ENCODE measurements at places on chromosomes 7 and 10. TPM values are rescaled to one million over a fixed set of nuclear protein-coding genes. Genes with fewer than 3 reads are reported as not detected.

MGAM2 gene
- 0.20 TPM for total RNA-seq

STAG3 gene
- total RNA-seq: 0.89 TPM

PCGF5 gene
- total RNA-seq: 23.8 TPM

A1CF gene
- not detected for total RNA-seq

- no peak for DNase-seq
Observed at GRCh38 chr7:150927157-150927955, 50.8 kb downstream of the KCNH2 start.

DNA sequence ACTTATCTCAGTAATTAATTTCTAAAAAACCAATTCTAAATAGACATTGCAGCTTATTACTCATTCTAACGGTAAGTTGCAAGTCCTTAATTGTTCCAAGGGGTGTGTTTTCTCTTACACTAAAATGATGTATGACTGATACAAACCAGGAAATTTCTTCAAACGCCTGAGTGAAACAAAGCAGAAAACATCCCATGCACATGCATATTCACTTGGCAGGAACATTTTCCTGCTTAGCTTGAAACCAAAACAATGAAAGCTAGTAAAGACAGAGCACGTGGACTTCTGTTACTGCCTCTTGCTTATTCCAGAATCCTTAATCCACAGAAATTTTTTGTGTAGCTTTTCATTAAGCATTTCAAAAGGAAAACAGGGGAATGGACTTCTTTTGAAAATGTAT is 187.7 kb downstream of the MTERF1 start:
- peak; percentile 62 for DNase-seq

- no peak for DNase-seq
Observed at GRCh38 chr7:46963719-46964118, 618.2 kb downstream of the TNS3 start.

DNA sequence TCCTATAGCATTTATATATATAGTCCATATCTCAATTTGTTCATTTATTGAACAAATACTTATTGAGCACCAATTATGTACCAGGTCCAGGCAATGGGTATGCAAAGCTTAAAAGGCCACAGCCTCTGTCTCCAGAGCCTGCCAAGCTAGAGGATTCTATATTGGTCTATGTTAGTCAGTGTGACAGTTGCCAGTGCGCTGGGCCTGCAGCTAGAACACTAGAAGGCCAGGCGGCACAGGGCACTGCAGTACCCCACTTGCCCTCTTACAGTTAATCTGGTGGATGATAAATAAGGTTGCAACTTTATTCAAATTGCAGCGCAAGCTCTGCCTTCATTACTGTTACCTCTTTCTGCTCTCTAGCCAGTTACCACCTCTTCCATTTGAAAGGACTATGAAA is 68.8 kb downstream of the PPP1R3C start:
- no peak for DNase-seq

DNA sequence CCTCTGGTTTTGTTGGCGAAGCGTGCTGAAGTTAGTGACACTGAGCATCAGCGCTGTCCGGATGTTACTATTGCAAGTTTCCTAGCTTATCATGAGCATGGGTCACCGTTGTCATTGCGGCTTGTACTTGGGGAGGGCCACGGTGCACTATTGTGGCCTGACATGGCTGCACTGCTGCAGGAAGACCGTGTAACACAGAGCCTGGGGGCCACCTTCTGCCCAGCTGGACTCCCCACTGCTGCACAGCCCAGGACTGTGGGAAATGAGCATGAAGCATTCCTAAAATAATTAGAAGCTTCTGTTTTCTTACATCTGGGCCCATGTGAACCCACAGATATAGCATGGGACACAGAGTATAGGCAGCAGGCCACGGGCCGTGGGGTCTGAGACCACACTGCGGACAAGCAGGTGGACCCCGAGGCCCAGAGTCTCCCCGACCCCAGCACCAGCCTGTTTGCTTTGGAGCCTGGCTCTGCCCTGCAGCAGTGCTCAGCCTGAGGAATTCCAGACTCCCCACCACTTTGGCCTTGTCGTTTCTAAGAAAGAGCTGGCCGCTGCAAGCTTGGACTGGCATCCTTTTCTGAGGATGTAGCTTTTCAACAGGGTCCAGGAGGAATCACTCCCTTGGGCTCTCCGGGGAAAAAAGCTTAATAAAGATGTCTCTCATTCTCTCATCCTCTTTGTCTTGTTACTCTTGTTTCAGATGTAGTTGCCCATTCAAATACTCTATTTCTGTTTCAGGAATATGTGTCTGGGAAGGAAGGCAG is 179.2 kb downstream of the CCDC3 start:
- peak; percentile 11 for DNase-seq

DNA sequence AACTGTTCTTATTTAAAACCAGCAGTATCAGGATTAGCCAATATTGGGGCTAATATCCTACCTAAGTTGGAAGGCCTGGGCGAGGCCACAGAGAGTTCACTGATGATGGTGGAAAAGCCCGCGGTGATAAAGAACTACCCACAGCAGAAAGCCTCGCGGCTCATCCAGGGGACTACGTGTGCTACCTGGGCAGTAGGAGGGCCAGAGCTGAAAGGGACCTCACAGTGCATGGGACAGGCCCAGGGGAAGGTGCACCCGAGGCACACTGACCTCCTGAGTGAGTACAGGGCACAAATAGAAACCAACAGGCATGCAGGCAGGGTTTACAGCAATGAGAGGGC is 1.4 kb downstream of the WDR86 start:
- no peak for DNase-seq
